ENCODE measurements at places on chromosomes 1 and 21. TPM values are rescaled to one million over a fixed set of nuclear protein-coding genes. Genes with fewer than 3 reads are reported as not detected.
A peak's percentile ranks its signal among the peaks of the same experiment; 100 is the strongest.

GRCh38 chr21:38989379-38989744 is 183.6 kb downstream of the ETS2 start:
- DNase-seq = no peak

DNA sequence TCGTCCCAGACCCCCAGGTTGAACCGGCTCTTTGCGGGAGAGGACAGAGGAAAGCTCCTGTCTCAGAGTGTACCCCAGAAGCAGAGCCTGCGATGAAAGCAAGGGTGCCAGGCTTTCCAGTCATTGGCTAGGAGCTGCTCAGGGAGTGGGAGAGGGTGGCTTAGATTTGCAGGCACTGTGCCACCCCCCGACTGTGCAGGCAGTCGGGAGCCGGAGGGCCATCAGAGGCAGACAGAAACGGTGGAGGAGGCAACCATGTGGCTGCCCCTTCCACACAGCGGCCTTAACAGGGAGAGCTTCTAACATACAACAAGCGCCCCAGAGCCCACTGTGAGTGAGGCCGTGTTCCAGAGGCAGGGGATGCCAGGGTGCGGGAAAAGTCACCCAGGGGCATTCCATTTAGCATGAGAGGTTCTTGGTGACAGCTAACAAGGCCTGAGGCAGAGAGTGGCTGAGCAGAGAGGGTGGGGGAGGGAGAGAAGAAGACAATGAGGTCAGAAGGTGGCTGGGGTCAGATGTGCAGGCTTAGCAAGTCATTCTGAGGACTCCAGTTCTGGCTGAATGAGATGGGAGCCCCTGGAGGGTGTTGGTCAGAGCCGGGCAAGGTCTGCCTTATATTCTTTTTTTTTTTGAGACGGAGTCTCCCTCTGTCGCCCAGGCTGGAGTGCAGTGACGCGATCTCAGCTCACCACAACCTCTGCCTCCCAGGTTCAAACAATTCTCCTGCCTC is 9.5 kb upstream of the C1orf167 start:
- no peak for DNase-seq

- no peak for DNase-seq
These were observed 139.5 kb downstream of the GLIS1 start for GRCh38 chr1:53599481-53599880.

- no peak for DNase-seq
These were observed 43.0 kb downstream of the ACOT7 start for GRCh38 chr1:6350416-6351088.

DNA sequence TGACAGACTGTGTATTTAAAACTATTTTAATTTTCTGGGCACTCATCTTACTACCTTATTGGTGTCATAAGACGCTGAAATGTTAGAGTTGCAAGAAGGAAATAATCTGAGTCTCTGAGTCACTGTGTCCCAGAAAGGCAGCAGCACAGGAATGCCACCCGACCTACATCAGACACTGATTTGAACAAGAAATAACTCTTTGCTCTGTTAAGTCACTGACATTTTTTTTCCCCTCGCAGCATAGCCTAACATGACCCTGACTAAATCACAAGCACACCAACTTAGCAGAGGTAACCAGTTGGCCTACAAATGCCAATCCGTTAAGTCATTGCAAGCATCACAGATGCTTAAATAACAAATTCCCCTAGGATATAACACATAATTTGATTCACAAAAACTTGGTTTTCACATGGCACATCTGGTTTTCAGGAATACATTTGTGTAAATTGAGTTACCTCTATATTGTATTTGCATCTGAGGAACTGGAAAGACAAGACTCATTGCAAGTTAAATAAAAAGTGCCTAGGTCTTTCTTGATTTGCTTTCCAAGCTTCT is 349.1 kb downstream of the SEC16B start:
- no peak for DNase-seq

GRCh38 chr1:117967477-117967876 is 37.9 kb downstream of the WDR3 start:
- no peak for DNase-seq

DNA sequence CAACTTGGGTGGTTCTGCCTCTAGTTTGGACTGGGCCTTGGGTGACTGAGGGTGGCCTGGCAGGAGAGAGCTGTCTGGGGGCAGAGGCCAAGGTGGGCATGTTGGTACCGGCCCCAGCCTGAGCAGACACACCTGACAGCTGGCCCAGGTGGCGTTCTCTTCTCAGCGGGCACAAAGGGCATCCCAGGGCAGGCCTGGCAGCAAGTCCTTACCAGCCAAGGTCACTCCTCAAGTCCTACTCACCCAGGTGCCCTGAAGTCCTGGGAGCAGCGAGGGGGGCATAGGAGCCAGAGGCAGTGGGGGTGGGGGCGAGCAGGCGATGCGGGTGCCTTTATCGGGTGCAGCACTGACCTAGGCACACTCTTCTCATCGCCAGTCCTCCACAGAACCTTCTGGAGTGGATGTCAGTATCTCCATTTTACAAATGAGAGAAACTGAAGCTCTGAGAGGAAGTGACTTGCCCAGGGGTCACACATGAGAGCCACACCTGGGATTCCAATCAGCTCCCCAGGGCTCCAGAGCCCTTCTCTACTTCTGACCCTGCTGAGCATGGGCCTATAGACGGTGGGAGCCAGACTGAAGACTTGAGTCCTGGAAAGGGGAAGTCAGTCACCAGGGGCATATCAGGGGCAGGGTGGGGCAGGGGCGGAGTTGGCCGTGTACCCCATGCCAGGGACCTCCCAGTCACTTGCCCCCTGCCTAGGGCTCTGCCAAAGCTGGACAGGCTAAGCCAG is 587 bp upstream of the SLC25A34 start:
- DNase-seq = no peak

GRCh38 chr1:10724948-10725847 is 71.2 kb downstream of the CASZ1 start:
- no peak for DNase-seq

DNA sequence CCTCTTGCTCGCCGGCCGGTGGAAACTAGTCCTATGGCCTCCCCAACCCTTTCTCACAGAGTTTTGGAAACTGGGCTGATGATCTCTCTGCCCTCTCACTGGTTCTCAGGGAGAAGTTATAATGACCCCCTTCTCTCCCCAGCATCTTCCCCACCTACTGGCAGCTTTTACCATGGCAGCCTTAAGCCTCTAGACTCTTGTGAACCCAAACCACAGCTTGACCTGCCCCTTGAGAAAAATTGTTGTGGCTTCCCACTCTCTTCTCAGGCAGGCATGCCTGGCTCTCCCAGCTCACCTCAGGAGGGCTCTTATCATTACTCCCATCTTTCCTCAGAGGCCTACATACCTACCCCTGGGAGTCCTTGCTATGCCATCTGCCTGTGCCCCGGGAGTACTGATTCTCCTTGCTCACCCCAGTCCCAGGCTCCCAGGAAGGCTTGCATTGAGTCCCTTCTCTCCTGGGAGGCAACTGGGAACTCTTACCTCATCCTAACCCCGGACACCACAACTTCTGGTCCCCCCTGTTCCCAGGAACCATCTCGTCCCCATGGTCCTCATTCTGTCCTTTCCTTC is 1.6 kb downstream of the NSUN4 start:
- no peak for DNase-seq

DNA sequence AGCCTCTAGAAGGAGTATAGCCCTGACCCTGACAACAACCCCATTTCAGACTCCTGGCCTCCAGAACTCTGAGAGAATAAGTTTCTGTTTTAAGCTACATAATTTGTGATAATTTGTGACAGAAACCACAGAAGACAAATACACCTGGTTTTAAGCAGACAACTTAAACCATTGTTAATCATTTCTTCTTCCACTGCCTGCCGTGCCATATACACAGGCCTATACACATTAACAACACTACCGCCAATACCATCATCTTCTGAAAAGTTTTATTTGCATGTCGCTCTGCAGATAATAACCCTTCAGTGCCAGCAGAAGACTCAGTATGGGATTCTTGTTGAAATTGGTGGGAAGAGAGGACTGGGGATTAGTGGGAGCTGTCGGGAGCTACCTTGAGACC is 39.9 kb upstream of the KRTAP19-8 start:
- no peak for DNase-seq

DNA sequence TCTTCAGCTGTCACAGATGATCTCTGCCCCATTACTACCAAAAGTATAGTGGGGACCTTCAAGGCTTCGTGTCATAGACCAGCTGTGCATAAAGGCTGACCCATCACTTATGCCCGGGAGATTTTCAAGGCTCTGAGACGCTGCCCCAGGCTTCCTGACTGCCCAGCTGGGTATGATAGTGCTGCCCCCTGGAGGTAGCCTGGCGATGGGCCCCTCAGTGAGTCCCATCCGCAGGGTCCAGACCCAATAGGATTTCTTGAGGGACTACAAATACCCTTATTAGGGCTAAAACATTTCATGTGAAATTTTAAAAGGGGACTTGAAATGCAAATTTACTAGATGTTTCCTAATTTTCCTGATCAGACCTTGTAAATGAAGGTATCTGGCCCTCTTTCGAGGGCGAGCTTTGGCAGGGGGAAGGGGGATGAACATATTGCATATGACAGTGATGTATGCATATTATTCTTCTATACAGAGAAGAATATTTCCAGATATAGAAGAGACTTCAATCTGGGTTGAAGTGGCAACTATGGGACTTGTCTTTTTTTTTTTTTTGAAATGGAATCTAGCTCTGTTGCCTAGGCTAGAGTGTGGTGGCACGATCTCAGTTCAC is 11.7 kb upstream of the FCMR start:
- peak; percentile 66 for DNase-seq

GRCh38 chr1:53562291-53562980 is 103.2 kb downstream of the DMRTB1 start:
- no peak for DNase-seq

DNA sequence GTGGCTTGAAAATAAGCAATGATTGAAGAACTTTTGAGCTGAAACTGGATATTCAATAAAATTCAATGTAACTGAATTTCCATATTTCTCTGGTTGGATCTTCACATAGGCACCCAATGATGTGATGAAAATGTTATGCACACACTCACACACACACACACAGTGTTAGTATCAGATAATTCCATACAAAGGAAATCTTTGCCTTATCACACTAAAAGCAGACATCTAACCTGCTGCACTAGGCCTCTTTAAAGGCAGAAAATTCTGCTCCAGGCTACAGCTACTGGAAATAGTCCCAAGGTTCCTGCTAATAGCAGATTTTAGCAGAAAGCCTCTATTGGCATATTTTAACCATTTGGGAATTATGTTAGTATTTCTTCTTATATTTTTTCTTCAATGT is 309.6 kb downstream of the COL11A1 start:
- no peak for DNase-seq

DNA sequence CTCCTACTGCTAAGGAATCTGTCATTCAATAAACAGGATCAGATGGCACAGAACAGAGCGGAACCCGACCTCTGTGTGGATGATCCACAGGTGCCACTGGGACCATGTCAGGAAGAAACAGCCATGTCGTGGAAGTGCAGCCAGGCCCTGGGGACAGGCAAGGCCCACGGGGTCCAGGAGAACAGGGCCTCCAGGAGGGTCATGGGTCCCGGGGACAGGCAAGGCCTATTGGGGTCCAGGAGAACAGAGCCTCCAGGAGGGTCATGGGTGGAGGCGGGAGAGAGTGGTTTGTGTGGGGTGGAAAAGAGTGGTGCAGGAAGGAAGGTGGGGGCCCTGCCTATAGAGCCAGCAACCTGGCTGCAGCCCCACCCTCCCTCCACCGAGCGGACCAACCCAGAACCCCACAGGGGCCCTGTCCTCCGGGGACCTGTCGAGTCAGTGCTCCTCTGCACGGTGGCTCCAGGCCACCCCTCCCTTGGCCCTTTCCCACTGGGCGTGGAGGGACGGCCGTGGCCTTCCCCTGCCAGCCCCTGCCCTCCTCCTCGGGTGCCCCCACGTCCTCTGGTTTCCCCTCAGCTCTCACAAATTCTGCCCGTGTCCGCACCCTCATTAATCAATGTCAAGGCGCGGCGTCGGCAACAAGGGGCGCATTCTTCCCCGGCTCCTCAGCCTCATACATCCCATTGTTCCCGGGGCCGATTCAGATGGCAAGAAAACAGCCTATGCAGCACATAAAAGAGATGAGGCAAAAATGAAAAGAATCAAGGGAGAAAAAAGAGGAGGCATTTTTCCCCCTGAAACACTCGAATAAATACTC is 146.4 kb downstream of the PRDM16 start:
- DNase-seq = no peak

- no peak for DNase-seq
These were observed 21.3 kb upstream of the C1orf105 start for GRCh38 chr1:172398970-172399755.

DNA sequence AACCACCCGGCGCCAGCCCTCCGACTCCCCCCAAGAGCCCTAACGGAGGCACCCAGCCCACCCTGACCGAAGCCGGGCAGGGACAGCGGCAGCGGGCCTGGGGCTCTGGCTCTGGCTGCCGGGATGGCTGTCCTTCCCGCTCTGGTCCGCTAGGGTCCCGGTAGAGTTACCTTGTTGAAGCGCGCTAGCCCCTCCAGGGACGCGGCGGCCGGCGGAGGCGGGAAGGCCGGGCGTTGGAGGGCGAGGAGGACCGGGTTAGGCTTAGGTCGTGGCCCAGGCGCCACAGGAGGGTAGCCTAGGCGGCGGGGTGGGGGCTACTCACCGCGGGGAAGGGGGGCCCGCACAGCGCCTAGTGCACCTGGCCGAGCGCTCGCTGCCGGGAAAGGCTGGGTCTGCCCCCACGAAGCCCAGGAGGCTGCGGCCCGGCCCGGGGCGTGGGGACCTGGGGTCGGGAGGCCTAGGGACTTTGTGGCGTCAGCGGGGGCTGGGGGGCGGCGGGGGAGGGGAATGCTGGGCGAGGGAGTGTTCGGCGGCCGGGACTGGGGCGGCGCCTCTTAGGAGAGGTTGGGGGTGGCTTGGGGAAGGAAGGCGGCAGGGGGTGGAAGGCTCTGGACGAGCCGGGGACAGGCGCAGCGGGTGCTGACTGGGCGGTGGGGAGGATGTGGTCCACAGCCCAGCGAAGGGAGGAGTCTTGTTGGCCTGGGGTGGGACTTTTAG is at the start of gene TRIM17:
Gene TRIM17 (minus strand): TSS at position 645 of the 717 bp plus-strand sequence. CDS start 1,789 bp downstream, outside the sequence.
- peak; percentile 66 for DNase-seq

GRCh38 chr1:46396441-46397398 is 2.6 kb downstream of the FAAH start:
- DNase-seq = no peak

DNA sequence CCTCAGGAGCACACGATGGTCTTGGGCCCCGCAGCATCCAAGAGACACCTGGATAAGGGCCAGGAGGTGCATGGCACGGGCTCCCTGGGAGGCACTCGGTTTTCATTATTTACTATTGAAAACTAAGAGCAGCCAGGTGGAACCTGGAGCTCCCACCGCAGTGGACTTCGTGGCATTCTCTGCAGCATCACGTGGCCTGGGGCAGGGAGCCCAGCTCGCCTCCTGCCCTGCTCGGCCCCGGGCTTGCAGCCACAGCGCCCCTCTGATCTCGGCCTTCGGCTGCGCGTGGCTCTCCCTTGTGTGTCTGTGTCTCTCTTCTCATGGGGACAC is 121.6 kb downstream of the SIK1 start:
- no peak for DNase-seq

- DNase-seq = no peak
These were observed 12.3 kb downstream of the RAB4A start for GRCh38 chr1:229283183-229283611.

GRCh38 chr21:38806153-38806941 is 618 bp downstream of the ETS2 start:
- DNase-seq = peak; percentile 23

SPRR2G gene
- total RNA-seq = not detected

C8A gene
- not detected for total RNA-seq

KMO gene
- total RNA-seq = not detected

SPRR1A gene
- total RNA-seq = not detected

SAMD13 gene
- total RNA-seq = not detected

USP25 gene
- 45.0 TPM for total RNA-seq

Data from CD4-positive, alpha-beta T cell (primary cell).